Pancreas (tissue), 10 donors: ENCODE measurements at places on chromosomes 13 and 19.

GRCh38 chr13:38417241-38417640 is 67.6 kb downstream of the UFM1 start:
- no peak for DNase-seq

DNA sequence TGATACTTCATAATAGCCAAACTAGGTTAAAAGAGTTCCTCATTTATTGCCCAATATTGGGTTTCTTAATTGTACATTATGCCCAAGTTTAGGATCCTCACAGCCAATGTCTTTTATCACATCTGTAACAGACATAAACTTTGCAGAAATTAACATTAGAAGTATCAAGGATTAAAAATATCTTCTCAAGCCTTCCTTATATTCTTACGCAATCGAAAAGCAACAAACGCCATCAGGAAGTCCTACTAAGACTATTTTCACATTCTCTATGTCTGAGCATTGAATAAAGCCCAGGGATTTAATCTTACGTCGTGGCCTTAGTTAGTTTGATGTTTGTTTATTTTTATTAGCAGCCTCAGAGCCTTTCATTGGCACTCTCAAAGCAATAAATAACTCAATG is 1660.4 kb upstream of the MIR17HG start:
- DNase-seq: no peak

DNA sequence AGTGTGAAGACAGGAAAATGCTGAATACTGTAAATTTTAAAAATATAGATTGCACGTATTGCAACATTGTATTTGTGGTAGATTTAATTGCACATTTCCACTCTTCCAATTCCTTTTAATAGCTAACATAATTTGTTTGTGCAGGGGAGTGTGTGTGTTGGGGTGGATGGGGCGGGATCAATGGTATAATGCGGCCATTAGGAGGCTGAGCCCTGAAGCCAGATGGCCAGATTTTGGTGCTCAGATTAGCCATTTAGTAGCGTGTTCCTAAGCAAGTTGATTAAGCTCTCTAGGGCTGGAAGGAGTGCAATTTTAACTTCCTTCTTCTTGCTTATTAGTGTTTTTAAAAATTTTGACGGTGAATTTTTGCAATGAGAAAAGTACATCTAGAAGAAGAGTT is 5.8 kb downstream of the OXGR1 start:
- no peak for DNase-seq

DNA sequence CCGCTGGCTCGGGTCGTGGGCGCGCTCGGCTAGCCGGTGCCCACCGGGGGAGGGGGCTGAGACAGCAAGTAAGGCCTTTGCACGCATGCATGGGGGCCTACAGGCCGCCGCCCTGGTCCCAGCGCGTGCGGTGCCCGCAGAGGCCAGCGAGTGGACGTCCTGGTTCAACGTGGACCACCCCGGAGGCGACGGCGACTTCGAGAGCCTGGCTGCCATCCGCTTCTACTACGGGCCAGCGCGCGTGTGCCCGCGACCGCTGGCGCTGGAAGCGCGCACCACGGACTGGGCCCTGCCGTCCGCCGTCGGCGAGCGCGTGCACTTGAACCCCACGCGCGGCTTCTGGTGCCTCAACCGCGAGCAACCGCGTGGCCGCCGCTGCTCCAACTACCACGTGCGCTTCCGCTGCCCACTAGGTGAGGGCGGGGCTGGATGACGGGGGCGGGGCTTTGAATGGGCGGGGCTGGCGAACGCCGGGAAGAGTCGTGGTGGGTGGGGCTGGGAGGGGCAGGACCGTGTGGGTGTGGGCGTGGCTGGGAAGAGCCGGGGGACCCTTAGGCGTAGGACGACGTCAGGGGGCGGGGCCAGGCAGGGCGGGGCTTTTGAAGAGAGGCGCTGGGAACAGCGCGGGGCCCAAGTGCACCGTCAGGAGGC is 2.1 kb downstream of the CILP2 start:
- DNase-seq: peak; percentile 34
